Cerebellar cortex (tissue), 1 donor: ENCODE measurements at places on chromosomes 4 and X.

- no peak for DNase-seq
These were observed 35.5 kb downstream of the TET2 start for GRCh38 chr4:105182211-105182610.

DNA sequence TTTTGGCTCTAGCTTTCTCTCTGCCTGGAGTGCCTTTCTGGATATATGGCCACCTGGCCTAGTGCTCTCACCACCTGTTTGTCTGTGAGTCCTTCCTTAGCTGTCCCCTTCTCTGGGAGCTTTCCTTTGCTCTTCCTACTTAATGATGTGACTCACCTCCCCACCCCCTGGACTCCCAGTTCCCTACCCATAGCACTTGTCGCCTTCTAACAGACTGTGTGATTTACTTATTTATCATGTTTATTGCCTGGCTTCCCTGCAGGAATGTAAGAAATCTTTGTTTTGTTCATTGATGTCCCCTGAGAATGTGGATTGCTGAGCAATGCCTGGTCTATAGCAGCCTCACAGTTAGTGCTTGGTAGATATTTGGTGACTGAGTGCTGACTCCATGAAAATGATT lies 18.9 kb downstream of the ADD1 start:
- DNase-seq: no peak

- no peak for DNase-seq
These were observed 5.5 kb upstream of the HGFAC start for GRCh38 chr4:3436048-3436797.

DNA sequence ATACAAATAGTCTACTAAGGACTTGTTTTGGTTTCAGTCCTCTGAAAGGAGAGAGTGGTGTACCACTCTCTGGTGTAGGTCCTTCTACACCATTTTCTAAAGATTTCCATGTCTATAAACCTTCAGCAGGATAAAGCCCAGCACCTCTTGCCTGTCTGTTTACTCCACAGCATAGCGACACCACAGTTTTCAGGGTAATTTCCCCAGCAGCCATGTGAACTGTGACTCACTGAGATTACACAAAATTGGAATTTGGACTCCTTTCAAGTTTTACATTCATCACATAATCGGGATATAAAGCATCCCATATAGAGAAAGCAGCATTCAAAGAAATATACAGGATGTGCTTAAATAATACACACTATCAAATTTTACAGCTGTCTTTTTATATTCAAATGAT lies 229.6 kb downstream of the PRDM5 start:
- no peak for DNase-seq

GRCh38 chr4:5524446-5525299 lies 183.7 kb downstream of the EVC2 start:
- peak; percentile 27 for DNase-seq

DNA sequence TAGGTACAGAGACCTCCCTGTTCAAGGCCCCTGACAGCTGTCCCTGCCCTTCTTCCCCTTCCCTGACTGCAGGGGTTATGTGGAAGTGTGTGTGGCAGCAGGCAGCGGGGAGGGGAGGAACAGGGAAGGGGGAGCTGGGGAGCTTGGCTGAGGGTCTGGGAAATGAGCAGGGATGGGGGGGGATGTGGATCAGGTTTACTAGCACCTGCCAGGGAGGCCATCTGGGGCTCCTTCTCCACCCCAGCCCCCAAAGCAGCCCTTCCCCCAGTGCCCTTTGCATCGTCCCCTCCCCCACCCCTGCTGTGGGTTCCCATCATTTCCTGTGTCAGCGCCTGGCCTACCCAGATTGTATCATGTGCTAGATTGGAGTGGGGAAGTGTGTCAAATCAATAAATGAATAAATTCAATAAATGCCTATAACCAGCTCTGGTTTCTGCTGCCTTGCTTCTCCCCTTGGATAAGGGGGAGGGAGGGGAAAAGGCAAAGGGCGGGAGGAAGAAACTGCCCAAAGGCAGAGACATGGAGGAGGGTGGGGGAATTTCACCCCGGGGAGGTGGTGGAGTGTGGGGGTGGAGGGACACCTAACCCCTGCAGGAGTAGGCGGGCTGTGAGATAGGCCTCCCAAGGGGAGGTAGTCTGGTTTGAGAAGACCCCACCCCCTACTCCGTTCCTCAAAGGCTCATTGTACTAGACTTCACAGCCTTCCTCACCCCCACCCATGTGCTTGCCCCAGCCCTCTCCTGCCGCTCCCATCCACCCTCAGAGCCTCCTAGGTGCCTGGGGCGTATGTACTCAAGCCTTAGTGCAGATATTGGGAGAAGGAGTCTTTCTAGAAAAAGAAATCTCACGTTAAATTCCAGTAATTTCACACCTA lies 3.2 kb downstream of the CXorf65 start:
- no peak for DNase-seq

GRCh38 chr4:90844241-90844640 lies 717.0 kb downstream of the CCSER1 start:
- no peak for DNase-seq

DNA sequence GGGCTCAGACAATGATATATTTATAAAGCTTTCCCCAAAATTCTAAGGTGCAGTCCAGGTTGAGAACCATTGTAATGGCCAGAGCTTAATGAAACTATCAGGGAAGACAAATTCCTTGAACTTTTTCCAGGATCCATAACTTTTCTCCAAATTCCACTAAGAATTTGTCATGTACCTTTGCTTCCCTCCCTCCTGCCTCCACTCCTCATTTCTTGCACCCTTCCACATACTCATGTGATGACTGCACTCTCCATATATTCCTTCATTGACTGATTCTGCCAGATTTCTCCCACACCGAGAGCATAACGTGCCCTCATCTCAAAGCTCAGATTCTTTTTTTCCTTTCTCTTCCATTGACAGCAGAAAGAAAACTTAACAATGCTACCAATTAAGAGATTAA lies 20.9 kb upstream of the AMELX start:
- no peak for DNase-seq

DNA sequence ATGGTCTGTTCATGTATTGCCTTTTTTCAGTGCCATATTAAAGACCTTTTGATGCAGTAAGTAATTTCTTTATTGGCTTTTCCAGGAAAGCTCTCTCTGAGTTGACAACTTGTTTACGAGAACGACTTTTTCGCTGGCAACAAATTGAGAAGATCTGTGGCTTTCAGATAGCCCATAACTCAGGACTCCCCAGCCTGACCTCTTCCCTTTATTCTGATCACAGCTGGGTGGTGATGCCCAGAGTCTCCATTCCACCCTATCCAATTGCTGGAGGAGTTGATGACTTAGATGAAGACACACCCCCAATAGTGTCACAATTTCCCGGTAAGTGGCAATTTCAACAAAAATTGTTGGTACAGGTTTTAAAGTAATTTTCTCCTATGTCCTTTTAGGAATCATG lies 148.0 kb downstream of the STIM2 start:
- no peak for DNase-seq

DNA sequence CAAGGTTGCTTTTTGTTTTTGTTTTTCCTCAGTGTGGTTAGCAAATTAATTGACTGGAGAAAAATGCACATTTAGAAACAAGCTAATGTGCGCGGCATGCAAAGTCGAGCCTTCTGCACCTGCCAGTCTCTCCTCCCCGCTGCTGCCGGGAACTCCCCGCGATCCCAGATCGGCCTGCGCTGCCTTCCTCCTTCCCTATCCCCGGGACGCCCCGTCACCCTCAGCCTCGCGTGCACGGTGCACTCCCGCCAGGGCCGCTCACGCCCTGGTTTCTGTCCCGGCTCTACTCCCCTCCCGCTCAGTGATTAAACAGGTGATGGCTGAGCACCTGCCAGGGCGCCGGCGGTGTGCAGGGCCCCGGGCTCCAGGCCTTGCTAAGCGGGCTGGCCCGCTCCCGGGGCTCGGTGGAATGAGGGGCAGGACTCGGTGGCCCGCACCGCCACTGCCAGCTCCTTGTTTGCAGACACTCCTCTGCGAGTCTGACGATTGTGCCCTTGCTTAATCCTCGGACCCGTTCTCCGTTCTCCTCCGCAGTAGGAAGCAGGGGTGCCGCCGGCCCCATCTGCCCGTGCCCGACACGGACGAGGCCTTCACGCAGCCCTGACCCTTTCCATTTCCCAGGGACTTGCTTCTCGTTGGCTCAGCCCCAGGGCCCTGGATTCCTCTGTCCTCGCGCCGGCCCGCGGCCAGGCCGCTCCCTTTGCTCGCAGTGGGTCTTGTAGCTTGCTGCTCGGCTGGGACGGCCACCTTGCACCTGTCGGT lies 143.4 kb downstream of the TRIML1 start:
- peak; percentile 1 for DNase-seq

DNA sequence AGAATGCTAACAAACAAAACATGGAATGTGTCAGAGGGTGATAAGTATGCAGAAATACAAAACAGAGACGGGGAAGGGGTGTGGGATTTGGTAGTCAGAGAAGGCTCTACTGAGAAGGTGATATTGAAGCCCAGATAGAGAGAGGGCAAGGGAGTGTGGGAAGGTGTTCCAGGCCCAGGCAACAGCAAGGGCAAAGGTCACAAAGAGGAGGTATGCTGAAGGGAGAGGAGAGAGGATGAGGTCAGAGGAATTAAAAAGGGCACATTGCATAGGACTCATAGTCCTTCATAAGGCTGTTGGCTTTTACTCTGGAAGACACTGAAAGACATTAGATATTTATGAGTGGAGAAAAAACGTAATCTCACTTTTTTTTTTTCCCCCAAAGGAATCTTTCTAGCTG lies 82.6 kb upstream of the TNIP3 start:
- DNase-seq: no peak

GRCh38 chr4:157242871-157243270 lies 22.3 kb downstream of the GRIA2 start:
- no peak for DNase-seq

DNA sequence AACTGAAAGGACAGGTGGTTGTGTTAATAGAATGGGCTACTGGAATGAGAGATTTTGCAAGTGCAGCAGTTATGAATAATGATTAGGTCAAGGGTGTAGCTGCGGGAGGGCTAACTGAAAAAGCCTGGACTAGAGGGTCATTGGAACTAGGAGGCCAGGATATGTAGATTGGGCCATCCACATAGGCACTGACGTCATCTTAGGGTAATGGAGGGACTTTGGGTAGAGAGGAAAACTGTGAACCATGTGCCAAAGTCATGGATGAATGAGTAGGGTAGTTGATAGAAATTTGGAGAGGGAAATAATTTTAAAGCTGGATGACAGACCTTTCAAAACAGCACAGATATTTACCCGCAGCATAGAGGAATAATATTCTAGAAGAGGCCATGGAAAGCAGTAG lies 123.6 kb upstream of the SLITRK2 start:
- no peak for DNase-seq

GRCh38 chr4:70062000-70062399 lies 11.8 kb downstream of the HTN1 start:
- no peak for DNase-seq

- DNase-seq: peak; percentile 68
These were observed 81.0 kb downstream of the ADGRA3 start for GRCh38 chr4:22434895-22435294.

GRCh38 chrX:154724993-154725756 lies 25.7 kb downstream of the GAB3 start:
- no peak for DNase-seq

DNA sequence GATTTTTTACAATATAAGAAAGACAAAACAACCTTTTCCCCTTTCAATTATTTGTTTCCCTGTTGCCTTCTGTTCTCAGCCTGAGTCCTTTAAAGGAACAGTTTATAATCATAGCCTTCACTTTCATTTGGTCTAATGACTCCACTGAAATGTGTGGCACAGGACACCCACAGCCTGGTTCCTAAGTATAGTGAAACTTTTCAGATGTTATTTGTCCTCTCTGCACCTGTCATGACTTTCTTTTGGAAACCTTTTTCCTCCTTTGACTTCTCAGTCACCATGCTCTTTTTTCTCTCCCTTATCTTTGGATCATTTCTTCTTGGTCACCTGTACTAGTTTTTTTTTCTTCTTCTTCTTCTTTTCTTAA lies 237.8 kb upstream of the ANXA3 start:
- DNase-seq: no peak

DNA sequence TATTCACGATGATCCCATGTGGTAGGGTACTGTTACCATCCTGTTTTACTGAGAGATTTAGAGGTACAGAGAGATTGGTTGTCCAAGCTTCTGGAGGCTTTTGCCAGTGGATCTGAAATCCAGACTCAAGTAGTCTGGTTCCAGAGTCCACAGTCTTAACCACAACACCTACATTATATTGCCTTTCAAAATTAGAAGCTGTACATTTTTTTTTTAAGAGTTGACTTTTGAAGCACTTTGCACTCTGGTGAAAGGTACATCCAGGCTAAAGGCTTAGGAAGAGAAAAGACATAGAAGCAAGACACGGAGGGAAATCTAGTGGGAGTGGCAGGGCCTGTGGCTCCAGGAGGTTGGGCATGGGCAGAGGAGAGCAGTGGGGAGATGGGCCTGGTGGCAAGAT lies 122.1 kb downstream of the AFF1 start:
- no peak for DNase-seq

DNA sequence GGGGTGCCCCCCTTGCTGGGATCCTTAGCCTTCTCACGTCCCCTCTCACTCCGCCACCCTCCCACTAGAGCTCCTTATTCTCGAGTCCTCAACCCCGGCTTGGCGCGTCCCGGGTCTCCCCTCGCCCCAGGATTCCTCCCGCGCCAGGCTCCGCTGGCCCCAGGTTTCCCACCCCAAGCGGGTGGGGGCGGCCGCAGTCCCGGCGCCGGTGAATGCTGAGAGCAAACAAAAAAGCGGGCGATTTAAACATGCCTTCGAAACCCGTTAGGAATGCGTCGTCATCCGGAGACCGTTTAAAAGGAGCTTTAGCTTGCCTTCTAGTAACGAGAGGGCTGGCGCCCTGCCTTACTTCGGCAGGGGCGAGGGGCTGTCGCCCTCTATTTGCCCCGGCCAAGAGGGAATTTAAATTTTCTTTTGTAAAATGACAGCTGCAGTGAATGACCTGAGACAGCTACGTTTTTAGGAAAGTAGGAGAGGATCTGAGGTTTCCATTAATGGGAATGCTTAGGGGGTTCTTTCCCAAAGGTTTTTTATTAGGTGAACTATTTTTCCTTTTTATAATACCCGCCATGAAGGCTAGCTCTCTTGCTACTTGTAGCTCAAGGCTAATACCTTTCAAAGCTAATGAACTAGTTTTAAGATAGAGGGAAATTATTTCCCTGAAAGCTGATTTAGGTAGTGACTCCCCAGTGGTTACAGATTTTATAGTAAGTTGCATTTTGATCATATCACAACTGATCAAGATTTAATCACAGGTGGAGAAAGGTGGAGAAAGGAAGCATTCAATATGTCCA lies 3.1 kb downstream of the JADE1 start:
- peak; percentile 63 for DNase-seq

DNA sequence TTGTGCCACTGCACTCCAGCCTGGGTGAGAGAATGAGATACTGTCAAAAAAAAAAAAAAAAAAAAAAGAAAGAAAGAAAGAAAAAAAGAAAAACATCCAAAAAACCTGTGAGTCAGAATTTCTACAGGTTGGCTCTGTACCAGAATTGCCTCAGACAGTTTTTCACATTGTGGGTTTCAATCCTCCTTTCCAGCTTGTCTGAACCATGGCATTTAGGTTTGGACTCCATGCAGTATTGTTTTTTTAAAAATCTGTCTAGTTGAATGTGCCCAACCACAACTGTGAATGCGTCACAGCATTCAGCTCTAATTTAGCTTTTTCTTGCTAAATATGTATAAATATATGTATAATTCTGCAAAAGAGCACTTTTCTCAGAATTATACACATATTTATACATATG lies 31.4 kb upstream of the ARSH start:
- DNase-seq: no peak
